ENCODE measurements at places on chromosomes 2 and 18. TPM values are rescaled to one million over a fixed set of nuclear protein-coding genes. Genes with fewer than 3 reads are reported as not detected.

The UGT1A5 gene
- not detected for total RNA-seq

The AP1S3 gene
- 0.80 TPM for total RNA-seq

GRCh38 chr2:130338793-130339345 lies 3.8 kb upstream of the IMP4 start:
- DNase-seq: no peak

GRCh38 chr2:27828305-27828704 lies 56.8 kb downstream of the MRPL33 start:
- no peak for DNase-seq

GRCh38 chr18:9884090-9884489 lies 1.7 kb upstream of the TXNDC2 start:
- no peak for DNase-seq

GRCh38 chr18:62085756-62086155 lies 101.1 kb downstream of the PIGN start:
- DNase-seq: no peak

GRCh38 chr2:154130821-154131220 lies 259.1 kb downstream of the GALNT13 start:
- no peak for DNase-seq

DNA sequence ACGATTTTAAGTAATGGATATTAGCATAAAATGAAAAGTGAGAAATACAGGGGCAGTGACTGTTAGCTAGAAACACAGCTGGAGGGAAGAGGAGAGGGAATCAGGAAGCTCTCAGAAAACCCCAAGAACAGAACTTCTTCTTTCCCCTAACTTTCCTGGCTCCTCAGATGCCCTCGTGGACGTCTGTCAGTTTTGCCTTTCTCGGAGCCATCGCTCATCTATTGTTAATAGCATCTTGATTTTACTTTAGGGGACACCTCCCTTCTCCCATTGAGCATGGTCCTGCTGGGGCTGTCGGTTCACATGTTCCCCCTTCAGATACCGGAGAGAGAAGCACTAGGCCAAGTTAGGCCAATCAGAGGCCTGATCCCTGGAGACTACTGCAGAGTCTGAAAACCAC lies 2.3 kb upstream of the PLEK start:
- no peak for DNase-seq

GRCh38 chr2:159790323-159790722 lies 7.7 kb downstream of the CD302 start:
- no peak for DNase-seq

DNA sequence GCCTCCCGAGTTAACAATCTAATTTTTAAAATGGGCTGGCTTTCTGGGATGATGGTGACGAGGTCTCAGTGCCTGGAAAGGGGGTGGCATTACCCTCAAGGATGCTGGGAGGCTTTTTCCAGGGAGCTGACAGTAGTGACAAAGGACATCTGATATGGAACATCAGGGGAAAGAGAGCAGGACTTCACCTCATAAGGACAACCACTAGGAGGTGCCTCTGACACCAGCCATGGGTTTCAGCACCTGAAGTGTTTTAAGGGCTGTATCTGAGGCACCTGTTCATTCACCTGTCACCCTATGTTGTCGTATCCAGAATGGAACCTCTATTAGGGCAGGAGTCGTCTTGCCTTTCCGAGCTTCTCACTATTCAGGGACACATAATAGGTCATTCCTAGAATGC lies 10.8 kb downstream of the IL36B start:
- no peak for DNase-seq

GRCh38 chr18:40222776-40223175 lies 1732.3 kb upstream of the PIK3C3 start:
- no peak for DNase-seq

The ASIC4 gene
- total RNA-seq: 1.6 TPM

- DNase-seq: no peak
Measured at GRCh38 chr2:150379166-150379565, 108.3 kb downstream of the RND3 start.

The GALR1 gene
- total RNA-seq: not detected

The CHRNG gene
- not detected for total RNA-seq

- no peak for DNase-seq
Measured at GRCh38 chr2:54672590-54673456, 50.6 kb upstream of the EML6 start.

GRCh38 chr2:98460573-98461497 lies 16.2 kb downstream of the INPP4A start:
- DNase-seq: no peak

- DNase-seq: no peak
Measured at GRCh38 chr2:31337860-31338259, 76.7 kb downstream of the XDH start.

The TTC31 gene
- 16.8 TPM for total RNA-seq

GRCh38 chr2:64924170-64924934 lies 64.8 kb upstream of the SLC1A4 start:
- no peak for DNase-seq

DNA sequence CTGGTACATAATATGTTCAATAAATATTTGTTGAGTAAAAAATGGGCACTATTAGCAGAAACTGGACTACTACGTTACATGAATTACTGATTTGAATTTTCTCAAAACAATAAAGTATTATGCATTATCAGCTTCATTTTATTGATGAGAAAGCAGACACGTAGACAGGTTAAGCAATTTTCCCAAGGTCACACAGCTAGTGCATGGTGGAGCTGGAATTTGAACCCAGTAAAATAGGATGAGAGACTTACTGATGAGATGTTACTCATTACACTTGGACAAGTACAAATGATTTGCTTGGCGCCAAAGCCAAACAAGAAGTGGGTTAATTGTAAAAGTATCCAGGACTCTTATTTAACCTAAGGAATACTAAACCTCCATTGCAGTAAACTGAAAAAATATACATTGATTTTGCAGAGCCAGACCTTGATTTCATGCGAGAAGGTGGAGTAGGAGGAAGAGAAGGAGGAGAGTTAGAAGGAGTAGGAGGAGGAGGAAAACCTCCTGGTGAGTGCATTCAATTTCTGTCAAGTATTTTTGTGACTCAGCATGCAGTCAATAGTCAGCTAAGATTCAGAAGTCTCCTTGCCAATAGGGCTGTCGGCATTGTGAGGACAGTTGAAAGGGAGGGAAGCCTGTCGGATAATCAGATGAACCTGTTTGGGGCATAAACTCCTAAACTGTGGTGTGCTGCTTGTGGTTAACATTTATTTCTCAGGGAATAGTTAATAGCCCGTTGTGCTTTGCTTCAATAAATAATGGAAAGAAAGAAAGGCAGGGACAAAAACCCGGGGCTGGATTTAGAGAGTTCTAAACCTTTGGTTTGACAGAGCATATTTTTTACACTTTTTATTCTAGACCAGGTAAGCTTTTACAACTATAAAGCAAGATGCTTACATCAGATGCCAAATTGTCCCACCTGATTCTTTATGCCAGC lies 77.0 kb upstream of the TACR1 start:
- no peak for DNase-seq

The SEPTIN2 gene
- total RNA-seq: 487 TPM

DNA sequence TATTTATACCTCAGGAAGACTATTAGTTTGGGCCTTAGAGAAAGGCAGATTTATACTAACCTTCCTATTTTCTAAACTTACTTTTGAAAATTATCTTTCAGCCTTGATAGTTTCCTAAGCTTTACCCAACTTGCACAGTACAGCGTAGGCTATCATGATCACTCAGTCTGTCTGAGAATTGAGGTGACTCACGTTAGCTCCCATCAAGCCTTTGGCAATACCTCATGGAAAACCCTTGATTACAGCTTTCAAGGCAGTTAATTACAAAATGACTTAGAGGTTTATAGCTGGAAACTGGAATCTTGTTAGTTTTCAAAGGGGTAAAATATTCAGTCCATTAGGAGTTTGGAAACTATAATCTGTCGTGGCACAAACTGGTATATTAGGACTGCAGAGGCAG lies 26.4 kb upstream of the ARMC9 start:
- DNase-seq: no peak

DNA sequence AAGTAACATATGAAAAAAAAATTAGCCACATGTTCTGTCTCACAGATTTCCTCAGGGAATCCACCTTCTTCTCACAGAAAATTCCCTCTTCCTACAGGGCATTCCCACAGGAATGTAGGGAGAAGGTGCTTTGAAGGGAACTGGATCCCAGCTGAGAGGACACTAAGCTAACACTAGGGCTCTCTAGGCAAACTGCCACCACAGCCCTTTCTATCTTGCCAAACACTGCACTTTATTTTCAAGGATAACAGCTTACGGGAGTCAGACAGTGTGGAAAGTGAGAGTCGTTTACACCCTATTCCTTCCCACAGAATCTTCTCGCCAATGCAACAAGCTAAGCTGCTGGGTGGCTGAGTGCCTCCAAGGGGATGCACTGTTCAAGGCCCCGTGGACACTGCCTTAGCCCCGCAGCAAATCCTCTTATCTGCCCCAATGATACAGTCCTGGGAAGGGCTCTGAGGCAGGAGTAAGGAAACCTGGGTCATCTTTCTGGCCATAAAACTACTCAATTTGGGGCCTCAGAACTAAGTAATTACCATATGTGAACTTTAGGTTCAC lies 76.9 kb downstream of the CCDC93 start:
- no peak for DNase-seq

The ASAP2 gene
- total RNA-seq: 31.8 TPM

DNA sequence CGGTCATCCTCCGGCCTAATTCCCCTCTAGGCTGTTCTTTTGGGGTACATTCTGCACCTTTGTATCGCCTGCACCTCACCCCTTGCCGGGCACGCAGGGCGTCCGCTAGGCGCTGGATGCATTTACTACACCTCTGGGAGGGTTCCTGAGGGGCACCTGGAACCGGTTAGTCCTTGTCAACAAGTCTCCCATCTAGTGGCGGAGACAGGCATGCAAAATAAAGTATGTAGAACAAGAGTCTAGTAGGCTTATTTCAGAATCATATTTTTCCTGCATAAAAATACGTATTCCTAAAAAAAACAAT lies 705 bp upstream of the TEX261 start:
- no peak for DNase-seq

DNA sequence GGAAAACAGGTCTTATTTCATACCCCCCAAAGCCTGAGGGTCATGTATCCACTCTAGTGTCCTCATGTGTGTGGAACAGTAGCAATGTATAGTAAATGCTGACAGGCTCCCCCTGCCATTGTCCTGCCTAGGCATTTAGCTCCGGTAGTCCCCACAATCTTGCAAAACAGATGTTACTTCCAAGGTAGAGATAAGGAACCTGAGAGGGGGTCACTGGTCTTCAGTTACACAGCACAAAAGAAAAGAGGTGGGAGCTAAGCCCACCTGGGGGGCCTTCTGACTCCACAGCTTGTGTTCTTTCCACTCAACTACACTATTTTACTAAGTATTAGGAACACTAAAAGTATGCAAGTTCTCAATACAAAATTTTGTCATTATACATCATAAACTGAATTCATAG lies 17.4 kb upstream of the FECH start:
- DNase-seq: no peak

DNA sequence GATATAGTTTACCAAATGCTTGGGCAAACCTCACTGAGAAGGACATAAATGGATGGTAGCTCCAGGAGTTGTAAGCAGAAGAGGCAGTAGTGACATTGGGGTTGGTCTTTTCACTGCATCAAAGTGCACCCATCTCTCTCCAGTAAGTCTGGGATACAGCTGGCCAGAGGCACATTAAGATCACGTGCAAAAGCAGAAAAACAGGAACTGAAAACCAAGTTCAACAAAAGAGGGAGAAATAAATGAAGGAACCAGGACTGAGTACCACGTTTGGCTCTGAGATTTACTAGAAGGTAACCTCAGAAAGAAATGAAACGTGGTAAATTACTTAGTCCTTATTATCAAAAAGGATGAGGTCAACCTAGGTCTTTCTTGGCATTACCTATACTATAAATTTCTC lies 259.2 kb downstream of the OSR1 start:
- DNase-seq: no peak

DNA sequence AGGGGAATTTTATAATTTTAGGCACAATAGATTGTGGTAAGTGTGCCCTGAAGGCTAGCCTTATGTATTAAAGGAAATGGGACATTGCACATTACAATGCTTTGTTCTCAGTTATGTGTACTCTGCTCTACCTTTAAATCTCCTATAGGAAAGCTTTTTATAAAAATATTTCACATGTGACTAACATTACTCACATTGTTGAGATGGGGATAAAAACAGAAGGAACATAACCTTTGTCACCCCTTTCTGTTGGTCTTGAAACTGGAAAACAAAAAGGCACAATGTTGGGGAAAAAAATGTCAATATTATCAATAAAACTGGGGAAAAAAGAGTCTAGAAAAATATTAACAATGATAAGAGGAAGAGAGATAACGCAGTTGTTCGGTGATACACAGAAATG lies 17.3 kb upstream of the STAT1 start:
- DNase-seq: no peak

The AGFG1 gene
- 70.9 TPM for total RNA-seq

The CHMP3 gene
- total RNA-seq: 70.5 TPM

DNA sequence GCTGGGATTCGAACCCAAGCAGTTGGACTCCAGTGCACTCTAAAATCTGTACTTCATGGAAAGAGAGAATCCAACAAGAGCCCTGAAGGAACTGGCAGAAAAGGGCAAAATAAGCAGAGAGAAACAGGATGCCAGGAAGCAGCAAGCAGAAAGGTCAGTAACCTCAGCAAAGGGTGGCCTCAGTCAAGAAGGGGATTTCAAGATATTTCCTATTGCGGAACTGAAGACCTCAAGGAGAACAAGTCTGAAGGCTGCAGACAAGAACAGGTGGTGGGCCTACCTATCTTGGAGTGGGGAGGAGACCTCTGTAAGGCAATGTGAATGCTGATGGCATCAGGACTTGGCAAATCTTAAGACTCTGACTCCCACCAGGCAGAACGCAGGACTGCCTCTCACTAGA lies 20.1 kb upstream of the MREG start:
- DNase-seq: no peak

DNA sequence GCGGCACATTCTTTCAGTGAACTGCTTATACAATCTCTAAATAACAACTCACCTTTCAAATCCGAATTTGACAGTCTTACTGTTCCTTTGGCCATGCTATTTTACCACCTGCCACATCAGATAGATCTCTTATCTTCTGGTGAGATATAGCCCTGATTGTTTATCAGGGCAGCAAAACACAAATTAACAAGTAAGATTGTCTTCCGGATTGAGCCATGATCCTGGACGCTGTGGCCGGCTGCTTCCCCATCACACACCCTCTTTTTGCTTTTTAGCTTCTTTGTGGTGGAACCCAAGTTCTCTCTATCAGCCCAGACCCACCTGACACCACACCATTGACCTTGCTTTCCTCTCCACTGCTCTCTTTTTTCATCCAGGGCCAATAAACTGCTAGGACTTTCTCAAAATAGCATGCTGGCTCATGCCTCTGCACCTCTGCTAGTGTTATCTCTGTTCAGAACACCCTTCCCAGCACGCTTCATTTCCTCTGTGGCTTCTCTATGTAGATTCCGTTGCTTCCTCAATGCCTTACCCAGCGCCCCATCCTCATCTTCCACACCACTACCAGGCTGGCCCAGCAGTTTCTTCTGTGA lies 111.8 kb upstream of the CNTNAP5 start:
- DNase-seq: no peak

- peak; percentile 68 for DNase-seq
Measured at GRCh38 chr2:127064642-127065250, 42.2 kb downstream of the BIN1 start.

The C2orf80 gene
- total RNA-seq: not detected

The LHCGR gene
- total RNA-seq: not detected

- no peak for DNase-seq
Measured at GRCh38 chr2:233252227-233252626, 754 bp downstream of the ATG16L1 start.

Measured in endothelial cell (in vitro differentiated cells).